ENCODE measurements at places on chromosomes 2 and 18.

DNA sequence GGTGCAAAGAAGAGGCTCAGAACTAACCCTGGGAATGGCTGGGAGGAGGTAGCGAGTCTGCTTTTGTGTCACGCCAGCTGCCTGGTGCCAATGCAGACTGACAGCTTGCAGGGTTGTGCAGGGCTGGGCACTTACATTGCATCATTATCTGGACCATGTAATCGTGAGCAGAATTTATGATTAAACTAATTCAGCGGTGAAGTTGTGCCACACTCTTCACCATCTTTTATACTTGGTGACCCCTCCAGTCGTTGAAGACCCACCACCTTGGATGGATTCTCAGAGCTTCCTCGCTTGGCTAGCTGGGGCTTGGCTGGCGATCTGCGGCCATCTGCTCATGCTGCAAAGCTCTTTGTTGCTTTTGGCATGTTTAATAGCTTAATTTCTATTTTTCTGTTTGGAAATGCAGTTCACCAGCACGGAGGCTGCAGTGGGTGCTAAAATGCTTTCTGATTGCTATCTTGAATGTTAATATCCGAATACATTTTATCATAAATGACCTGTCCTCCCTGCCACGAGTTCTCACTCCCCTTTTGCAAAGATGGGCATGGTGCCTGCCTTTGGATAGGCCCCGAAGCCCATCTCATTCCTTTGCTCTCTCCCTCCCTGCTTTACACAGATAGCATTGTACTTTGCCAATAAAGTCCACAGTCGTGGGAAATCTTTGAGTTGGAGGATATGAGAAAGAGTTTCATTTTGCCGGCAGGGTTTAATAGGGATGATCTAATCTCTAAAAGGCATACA lies 188.2 kb downstream of the PRKCE start:
- DNase-seq: no peak

DNA sequence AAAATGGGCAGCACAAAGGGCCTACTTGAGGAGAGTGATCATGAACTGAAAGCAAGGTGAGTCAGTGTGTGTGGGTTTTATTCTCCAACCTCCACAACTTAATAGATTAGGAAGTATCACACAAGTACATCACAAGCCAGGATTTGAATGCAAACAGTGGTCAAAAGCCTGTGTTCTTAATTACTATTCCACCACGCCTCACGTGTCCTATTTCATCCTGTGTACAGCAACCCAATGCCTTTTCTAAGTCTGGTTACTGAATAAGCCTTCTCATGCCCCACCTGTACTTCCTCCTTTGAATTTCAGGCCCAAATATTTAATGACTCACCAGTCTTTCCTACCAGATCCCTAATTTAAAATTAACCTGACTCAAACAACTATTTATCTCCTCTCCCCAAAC lies 755.7 kb upstream of the SLC8A1 start:
- DNase-seq: no peak

DNA sequence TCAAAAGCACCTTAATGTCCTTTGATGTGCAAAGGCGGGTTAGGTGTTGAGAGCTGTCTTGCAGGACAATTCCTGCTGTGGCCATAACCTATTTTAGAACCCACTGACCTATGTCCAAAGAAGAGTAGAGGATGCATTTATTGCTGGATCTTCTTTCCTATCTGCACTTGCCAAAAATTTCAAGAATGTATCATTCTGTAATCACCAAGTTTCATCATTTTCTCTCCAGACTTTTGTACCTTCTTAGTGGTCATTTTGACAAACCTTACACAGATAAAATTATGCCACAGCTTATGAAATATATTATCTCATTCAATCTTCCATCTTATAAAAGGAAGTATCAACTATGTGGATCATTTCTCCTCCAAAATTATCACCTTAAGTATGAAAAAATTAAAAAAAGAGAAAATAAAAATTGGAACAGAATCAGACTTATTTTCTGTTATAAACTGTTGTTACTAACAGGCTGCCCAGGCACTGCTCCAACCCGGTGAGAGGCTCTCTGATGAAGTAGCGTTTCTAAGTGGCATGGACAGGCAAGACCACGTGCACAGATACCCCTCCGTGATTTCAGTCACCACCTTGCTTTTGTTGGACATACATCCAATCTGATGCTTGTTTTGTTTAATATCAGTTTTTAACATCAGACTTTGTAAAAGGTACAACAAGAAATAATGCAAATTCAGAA lies 559.9 kb upstream of the ID2 start:
- DNase-seq: no peak

- DNase-seq: no peak
Measured at GRCh38 chr2:25308599-25308998, 33.1 kb downstream of the DNMT3A start.

- DNase-seq: no peak
Measured at GRCh38 chr2:154391051-154391450, 307.4 kb upstream of the KCNJ3 start.

DNA sequence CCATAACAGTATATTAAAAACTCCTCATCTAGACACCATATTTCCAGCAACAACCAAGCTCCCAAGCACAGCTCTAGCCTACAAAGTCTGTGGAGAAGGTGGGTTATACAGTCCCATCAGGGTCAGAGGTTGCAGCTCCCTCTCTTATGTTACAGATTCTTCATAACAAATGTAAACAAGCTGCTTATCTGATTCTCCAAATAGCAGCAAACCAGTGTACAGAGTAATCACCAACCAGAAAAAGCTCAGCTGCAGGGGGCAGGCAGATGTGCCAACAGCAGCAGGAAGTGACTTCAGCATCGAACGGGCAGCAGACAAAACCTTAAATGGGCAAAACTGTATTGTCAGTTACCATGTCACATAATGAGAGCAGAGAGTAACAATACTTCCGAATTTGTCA lies 52.9 kb upstream of the NABP1 start:
- peak; percentile 10 for DNase-seq

DNA sequence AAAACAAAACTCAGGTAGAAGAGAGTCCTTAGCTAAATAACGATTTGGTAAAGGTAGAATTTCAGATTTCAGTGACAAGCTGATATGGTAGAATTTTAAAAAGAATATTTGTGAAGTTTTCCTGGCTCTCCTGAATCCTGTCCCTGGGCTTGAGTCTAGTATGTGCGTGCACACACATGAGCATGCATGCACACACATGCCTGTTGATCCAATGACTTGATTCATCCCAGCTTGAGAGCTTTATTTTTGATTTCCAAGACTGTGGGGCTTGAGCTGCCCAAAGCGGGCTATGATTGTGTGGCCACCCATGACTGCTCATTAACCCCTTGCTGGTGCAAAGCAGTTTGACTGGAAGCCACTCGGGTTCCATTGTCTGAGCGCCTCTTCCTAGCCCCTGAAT lies 9.0 kb downstream of the LIPG start:
- DNase-seq: no peak

- no peak for DNase-seq
Measured at GRCh38 chr2:181036445-181036844, 56.0 kb downstream of the UBE2E3 start.

DNA sequence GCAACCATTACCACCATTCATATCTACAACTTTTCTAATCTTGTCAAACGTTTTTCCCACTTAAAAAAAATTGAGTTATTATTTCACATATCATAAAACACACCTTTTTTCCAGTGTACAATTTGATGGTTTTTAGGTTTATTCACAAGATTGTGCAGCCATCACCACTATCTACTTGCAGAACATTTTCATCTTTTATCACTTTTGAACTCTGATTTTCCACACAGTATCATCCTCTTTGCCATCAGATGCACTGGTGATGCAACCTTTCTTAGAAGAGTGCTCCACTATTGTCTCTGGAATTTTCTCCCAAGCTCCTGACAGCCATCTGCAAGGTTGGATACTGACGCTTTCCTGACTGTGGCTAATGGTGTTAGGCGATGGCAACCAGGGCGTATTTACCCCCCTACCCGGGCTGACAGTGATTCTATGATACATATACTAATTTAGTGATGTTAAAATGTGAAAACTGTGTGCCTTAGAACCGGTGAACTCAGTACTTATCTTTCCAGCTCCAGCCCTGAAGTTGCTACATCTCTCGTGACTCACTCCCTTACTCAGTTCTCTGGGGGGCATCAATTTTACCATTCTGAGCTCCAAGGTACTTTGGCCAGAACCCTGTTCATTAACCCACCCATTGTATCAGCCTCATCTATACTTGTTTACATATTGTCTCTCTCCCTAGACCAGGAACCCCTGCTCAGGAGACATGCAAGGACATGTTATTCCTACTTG lies 105.4 kb upstream of the SPRED2 start:
- DNase-seq: no peak

DNA sequence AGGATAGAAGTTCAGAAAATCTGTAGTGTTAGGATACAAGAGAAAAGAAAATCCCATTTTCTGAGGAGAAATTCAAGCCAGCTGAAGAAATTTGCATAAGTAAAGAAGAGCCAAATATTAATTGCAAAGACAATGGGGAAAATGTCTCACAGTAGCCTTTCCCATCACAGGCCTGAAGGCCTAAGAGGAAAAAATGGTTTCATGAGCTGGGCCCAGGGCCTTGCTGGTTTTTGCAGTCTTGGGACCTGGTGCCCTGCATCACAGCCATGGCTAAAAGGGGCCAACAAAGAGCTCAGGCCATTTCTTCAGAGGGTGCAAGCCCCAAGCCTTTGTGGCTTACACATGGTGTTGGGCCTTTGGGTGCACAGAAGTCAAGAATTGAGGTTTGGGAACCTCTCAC lies 413.6 kb upstream of the CYRIA start:
- no peak for DNase-seq

- no peak for DNase-seq
Measured at GRCh38 chr2:74741629-74742028, 87.6 kb downstream of the SEMA4F start.

- no peak for DNase-seq
Measured at GRCh38 chr2:6905668-6906067, 11.5 kb upstream of the RNF144A start.

DNA sequence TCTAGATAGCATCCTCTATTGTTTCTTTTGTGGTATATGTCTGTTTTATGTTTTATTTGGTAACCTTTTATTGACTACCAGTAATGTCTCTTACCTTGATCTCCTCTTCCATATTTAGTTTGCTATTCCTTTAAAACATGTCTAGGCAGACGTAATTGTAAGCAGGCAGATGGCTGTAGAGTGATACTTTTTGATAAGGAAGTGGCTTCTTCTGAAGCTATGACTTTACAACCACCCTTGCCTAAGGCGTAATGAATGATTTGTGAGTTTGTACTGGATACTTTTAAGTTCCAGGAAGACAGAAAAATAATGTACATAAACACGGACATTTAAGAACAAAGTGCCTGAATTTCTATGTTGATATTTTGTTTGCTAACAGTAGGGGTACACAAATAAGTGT lies 85.6 kb downstream of the ZNF804A start:
- no peak for DNase-seq

DNA sequence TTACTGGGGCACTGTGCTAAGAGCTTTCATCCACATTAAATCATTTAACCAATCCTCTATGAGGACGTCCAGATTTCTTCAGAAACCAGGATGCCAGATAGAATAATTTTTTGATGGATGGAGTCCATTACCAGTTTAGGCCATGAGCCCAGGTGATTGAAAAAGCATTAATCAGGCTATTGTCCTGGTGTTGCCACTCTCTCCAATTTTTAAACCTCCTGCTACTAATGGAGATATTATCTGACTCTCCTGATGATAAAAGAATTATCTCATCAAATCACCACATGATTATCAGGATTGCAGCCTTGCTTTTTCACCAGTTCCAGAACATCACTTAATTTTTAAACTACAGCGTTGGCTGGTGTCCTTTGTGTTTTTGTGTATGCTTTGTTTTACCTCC lies 402.2 kb downstream of the CLIP4 start:
- DNase-seq: no peak

DNA sequence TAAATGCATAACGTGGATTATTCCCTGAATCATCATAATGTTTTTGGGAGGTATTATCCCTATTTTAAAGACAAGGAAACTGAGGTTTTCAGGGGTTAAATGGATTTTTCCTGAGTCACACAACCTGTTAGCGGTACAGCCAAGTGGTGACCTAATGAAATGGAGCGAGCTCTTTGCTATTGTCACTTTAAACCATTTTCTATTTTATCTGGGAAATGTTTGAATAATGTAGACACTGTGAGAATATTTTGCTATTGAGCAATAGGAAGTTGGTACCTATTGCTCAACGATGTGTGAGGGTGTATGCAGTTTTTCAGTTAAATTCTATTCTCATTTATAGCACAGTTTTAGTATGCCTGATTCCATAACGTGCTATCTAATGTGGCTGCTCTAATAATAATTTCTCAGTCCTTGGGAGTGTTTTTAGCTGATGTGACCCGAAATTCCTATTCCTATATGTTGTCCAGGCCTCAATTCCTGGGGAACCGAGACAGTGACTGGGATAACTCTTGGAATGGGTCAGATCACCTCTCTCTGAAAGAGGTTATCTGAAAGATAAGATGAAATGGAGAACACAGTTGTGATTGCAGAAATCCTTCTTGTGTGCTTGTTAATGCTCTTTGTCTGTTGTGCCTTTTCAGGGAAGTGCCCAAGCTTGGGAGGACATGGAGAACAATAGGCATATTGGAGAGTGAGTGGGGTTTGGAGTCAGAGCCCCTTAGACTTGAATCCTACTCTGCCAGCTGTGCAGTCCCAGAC lies 38.4 kb downstream of the ABCB11 start:
- no peak for DNase-seq

DNA sequence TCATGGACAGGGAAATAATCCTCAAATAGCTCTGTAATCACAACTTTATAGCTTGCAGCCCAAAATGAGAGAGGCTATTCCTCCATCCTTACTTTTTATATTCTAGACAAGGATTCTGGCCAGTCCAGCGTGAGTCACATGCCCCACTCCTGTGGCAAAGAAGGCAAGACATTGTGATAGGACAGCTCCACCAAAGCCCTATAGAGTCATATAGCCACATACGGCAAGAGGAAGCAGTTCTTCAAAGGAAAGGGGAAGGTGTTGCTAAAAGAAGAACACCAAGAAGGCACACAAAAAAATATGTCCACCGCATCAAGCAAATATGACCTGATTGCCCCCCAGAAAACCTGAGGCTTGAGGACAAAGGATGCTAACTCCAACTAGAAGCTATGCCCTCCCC lies 3.4 kb upstream of the GFPT1 start:
- DNase-seq: no peak

Data from stimulated activated CD8-positive, alpha-beta memory T cell treated with anti-CD3 and anti-CD28 coated beads, Interleukin-2, amount 100 ng/mL, for 1 hour (primary cell).